ENCODE measurements at places on chromosomes 5 and 9. TPM values are rescaled to one million over a fixed set of nuclear protein-coding genes. Genes with fewer than 3 reads are reported as not detected.

GRCh38 chr5:6593148-6594016, 39.5 kb downstream of the NSUN2 start:
- no peak for DNase-seq

DNA sequence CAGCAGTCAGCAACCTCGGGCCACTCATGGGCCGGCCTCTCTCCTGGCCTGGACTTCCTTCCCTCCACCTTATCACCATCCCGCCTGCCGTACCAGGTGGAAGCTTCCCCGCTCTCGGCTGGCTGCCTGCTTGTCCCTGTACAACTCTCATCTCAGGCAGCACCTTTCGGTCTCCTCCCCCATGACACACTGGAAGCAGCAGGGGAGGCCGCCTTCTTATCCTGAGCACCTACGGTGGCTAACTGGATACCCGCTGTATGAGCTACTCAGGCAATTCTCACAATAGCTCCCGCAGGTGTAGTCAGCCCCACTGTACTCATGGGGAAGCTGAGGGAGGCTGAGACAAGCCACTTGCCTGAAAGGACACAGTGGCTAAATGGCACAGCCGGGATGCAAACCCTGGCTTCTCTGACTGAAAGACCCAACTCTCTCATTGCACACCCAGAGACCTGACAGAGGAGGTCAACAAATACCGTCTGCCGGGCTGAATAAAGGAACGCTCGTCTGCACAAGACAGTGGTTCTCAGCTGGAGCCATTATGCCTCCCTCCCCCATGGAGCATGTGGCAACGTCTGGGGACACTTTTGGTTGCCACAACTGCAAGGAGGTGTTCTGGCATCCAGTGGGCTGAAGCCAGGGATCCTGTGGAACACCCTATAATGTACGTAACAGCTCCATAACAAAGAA, 9.6 kb downstream of the STK10 start:
- no peak for DNase-seq

DNA sequence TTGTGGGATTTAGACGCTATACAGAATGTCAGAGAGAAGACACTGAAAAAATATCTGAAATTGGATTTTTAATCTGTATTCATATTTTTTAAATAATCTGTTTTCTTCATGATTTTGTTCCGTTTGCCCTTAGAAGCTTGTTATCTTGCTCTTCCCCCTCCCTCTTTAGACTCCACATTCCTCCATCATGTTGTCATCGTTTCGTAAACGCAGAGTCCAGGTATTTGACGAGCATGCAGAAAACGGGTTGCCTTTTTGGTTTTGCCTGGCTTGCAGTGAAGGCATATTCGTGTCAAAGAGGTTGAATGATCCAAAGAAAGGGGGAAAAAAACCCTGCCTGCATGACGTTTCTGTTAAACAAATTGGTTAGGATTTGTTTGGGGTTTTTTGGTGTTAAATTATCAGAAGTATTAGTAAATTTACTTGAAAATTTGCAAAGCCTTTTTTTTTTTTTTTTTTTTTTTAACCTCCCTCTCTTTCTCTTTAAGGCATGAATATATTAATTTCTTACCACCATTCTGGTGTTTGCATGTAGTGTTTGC, 2.9 kb downstream of the SPTAN1 start:
- DNase-seq: no peak

DNA sequence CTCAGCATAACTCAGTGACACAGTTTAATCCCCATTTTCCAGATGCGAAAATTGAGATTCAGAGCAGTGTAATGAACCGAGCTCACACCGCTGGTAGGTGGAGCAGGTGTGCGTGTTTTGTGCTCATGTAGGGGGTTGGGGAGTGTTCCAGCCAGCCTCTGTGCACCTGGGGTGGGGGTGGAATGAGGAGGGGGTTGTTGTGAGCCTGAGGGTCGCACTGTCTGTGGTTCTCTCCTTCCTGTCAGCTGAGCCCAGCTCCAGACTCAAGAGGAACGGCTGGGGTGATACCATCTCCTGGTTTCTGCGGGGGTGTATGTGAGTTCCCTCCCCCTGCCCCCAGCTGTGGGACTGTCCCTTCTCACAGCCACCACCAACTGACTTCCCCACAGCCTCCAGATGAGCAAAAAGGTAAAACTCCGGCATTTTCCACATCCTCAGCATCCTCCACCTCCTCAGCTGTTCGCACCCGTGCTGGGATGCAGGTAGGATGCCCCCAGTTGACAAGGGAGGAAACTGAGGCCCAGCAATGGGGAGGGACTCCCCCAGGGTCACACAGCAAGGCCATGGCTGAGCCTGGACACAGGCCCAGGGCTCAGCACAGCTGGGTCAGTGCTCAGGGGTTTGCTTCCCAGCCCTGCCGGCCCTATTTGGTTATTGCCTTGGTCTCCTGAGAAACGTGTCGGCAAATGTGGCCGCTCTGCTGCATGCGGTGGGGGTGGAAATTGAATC, 2.1 kb downstream of the SH2D3C start:
- DNase-seq: peak; percentile 50

- no peak for DNase-seq
Observed at GRCh38 chr9:83707518-83707767, 315 bp downstream of the UBQLN1 start.

The KLF9 gene
- total RNA-seq: 54.9 TPM

- no peak for DNase-seq
Observed at GRCh38 chr9:114386361-114386885, 1.4 kb downstream of the AKNA start.

DNA sequence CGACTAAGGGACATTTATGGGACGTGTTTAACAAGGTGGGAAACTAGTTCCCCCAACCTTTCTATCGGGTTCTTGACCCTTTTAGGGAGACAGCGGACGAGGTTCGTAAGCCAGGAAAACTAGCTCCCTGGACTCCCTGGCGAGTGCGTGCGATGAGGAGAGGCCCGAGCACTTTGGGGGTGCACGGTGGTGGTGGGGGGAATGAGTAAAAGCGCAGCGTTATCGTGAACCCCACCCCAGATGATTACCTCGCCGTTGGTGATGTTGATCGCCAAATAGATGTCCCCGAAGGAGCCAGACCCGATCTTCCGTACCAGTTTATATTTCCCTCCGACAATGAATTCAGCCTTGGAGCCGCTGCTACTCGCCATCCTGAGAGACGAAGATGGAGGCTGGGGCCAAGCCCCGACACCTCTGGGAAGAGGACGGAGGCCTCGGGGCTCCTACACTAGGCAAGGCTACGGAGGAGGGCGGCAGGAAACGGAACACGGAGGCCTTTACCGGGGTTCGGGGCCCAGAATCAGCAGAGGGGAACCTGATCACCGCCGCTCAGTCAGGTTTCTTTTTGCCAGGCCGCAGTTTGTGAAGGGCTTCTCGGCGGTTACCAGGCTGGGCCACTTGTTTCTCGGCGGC, 529 bp downstream of the CSNK1A1 start:
- no peak for DNase-seq

GRCh38 chr5:54860321-54860720, 125.1 kb downstream of the ESM1 start:
- no peak for DNase-seq

The MARCOL gene
- not detected for total RNA-seq

GRCh38 chr9:98203153-98203552, 10.7 kb upstream of the CORO2A start:
- DNase-seq: no peak

GRCh38 chr9:14068690-14069089, 245.3 kb downstream of the NFIB start:
- DNase-seq: no peak

- no peak for DNase-seq
Observed at GRCh38 chr9:105290418-105290817, 46.0 kb downstream of the SLC44A1 start.

DNA sequence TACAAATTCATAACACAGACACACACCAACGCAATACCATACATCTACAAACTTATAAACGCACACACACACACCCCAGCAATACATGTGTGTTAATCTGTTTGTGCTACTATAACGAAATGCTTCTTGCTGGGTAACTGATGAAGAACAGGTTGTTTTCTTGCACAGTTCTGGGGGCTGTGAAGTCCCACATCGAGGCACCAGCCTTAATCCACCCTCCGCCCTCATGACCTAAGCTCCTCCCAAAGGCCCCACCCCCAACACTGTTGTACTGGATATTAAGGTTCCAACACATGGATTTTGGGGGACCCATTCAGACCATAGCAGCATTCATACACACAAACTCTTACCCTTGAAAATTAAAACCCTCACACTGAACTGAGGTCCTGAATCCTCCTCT, 38.8 kb upstream of the LPCAT1 start:
- no peak for DNase-seq

GRCh38 chr9:130043654-130044623, 950 bp upstream of the FNBP1 start:
- DNase-seq: peak; percentile 56

DNA sequence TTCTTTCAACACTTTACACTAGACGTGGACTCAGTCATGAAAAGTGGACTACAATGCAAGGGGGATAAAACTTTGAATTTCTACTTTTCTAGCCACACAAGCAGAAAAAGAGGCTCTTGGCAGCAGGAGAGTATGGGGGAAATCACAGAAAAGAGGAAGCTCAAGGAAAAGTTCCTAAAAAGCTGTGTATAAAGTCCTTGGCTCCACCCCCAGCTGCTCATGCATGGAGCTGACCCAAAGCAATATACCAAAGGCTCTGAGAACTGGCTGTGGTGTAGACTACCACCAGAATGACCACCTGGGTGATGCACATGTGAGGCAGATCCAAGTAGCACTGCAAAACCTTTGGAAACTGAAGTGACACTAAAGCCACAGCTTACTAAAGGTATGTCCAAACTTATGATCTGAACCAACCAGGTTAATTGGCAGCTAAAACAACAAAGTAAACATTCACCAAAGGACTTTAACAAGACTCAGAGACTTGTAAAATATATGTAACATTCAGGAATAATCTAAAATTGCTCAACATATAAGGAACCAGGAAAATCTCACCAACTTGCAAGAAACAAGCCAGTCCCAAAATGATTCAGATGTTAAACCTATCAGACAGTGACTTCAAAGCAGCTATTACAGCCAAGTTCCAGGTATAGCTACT, 55.5 kb upstream of the RASGRF2 start:
- no peak for DNase-seq

DNA sequence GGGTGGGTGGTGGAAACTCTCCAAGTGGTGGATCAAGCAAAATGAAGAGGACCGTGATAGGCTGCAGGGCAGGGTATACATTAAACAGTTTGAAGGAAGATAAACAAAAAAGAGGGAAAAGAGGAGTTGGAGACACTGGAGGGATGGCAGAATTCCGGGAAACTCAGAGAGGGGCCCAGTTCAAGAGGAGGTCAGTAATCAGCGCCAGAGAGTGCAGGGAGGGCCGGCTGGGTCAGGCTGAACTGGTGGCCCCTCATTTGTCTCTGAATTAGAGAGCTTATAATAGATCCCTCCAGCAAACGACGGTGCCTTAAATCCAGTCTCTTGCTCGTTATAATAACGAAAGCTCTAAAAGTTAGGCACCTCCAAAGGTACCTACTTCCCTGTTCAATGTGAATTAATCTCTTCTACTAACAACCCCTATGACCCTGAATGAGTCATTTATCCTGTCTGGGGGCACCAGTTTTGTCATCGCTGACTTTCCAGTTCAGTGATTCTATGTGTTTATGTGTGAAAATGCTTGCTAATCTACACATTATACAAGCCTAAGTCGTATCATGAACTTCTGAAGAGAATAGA, 2.4 kb upstream of the ZSWIM6 start:
- DNase-seq: no peak

The OTP gene
- total RNA-seq: not detected

GRCh38 chr5:143826951-143827444, 15.0 kb downstream of the HMHB1 start:
- no peak for DNase-seq

The VCAN gene
- total RNA-seq: 16.9 TPM

The SLC6A3 gene
- not detected for total RNA-seq

GRCh38 chr5:64612344-64612961, 77.8 kb upstream of the SHISAL2B start:
- no peak for DNase-seq

DNA sequence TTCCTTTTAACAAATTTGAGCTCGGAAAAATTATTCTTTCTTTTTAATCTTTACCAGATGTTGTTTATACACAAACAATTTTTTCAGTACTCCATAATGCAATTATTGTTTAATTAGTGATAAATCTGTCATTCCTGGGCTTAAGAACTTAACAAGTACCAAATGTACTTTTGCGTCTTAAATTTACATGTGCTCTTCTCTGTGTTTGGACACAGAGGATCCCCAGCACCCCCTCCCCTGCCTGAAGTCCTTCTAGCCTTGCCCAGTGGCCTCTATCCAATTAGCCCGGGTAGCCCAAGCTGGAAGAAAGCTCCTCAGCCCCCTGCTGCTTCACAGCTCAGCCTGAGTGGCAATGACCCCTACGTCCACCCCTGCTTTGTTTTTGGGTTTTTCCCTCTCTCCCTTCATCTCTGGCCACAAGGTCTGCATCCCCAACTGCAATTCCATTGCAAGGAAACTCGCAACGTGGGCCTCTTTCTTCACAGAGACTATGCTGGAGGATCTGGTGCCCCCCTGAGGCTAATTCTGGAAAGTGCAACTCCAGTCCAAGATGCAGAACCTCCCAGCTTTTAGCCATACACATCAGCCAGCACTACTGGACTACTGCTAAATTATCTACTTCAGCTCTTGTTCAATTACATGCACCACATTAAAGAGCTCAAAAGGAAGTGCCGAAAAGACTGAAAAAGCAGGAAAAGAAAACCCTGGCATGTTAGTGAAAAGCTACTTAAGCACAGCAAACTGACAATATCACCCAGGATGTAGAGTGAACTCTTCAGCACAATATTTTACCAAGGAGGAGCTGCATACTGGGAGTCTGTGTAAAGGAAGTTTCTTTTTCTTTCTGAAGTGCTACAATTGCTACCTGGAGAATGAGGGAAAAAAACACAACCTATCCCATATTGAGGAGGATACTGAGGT, 186.2 kb downstream of the FANCC start:
- peak; percentile 57 for DNase-seq

GRCh38 chr5:102819634-102820033, 64.5 kb downstream of the PAM start:
- DNase-seq: no peak

DNA sequence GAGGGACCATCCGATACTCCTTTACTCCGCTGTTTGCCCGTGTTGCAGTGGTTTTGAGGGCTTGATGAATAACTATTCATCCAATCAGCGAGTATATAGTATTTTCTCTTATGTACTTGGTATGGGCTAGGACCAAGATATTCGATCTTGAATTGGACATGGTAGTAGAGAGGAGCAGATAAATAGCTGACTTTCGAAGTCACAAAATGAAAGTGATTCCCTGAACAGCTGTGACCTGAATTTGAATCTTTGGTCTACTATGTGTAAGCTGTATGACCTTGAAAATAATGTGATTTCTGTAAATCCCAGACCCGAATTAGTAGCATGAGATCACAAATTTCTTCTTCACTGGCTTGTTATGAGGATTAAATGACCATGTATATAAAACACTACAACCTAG, 134.4 kb downstream of the TUSC1 start:
- DNase-seq: no peak

- no peak for DNase-seq
Observed at GRCh38 chr5:57335092-57335660, 147.4 kb downstream of the ACTBL2 start.

GRCh38 chr5:159353661-159354252, 23.5 kb upstream of the IL12B start:
- DNase-seq: no peak

The EQTN gene
- total RNA-seq: not detected

The WWC1 gene
- 4.3 TPM for total RNA-seq

The PNPLA7 gene
- total RNA-seq: 10.7 TPM

The ENHO gene
- 0.40 TPM for total RNA-seq

Data from left ventricle myocardium superior (tissue), 1 donor.